ENCODE measurements at places on chromosomes 11 and 22.

GRCh38 chr11:126518071-126518971 lies 162.8 kb downstream of the ST3GAL4 start:
- no peak for DNase-seq

DNA sequence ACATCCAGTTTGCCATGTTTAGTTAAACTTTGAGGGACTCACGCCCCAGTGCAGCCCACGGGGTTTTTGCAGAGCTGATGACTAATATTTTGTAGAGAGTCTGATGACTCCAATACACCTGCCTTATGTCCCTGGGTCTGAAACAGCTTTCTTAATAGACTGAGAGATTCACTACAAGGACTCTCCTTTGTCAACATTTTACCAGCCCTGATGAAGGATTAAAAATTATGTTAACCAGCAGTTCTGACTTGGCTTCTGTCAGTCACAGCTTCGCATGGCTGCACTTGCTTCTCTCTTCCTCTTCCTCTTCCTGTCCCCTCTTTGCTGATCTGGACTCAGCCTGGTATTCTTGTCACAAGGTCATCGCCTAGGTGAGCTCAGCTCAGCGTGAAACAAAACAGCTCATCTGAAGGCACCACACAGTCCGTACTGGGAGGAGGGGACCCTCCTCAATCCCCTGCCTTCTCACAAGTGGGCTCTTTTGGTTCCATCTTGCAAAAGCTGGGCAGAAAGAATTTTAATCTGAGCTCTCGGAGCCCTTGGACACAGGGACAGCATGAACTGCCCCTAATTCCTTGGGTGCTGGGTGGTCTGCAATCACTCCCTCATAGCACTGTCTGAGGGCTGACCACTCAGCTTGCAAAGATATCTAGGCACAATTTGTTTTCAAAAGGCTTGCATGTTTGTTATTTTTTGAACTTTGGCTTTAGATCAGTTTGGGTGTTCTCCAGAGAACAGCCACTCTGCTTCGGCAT lies 38.1 kb upstream of the POU2AF1 start:
- no peak for DNase-seq

DNA sequence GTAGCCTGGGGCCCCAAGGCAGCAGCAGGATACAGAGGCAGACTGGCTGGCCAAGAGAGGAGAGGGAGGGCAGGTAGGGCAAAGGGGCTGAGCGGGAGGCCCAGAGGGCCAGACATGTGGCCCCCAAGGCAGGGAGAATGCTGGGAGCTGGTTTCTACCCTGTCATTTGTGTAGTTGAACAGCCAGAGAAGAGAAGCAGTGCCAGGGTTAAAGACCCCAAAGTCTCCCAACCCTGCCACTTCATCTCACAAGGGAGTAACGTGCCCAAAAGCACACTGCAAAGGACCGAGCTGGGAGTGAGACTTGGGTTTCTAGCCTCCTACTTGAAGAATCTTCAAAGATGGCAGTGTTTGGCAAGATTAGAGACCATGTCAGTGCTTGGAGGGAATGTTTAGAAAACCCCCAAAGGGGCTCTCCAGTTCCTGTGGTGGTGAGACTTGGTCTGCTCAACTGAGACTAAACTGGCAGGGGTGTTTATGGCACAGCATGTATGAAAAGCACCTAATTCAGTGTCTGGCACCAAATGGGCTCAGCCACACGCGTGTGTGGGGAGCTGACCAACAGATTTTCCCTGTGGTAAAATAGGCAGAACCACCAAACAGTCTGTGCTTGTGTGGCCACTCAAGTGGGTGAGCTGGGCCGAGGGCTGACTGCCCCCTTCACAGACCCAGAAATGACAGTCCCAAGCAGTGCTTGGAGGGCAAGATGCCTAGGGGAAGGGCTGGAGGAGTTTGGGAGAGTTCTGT lies 68.2 kb upstream of the CLTCL1 start:
- no peak for DNase-seq

DNA sequence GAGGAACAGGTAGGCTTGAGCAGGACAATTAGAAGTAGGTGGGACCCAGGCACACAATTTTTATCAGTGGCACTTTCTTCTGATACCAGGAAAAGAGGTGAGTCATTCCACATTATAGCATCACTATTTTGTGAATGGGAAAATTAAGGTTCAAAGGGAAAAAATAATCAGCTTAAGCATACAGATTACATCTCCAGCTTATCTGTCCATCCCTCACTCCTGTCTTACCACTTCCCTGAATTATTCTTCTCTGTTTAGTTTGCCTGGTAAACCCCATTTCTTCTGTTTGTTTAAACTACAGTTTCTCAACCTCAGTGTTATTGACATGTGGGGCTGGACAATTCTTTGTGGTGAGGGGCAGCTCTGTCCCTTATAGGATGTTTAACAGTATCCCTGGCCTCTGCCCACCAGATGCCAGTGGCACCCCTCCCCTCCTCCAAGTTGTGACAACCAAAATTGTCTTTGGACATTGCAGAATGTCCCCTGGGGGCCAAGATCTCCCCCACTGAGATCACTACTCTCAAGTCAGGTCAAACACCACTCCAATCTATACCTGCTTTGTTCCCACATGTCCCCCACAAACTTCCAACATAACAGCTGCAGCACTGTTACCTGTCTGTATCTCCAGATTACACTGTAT lies 8.5 kb upstream of the XBP1 start:
- DNase-seq: no peak

DNA sequence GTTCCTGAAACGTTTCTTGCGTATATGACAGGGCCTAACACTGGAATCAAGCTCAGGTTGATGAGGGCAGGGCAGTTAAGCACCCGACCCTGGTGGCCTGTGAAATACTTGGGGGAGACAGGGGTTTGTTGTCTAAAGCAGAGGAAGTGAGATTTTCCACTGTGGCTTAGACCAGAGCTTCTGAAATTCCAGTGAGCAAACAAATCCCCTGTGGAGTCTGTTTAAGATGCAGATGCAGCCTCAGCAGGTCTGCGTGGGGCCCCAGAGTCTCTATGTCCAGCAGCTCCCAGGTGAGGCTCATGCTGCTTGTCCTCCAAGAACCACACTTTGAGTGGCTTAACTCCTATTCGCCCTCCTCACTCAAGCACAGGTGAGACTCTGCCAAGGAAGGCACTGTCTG lies 39.1 kb upstream of the PRAME start:
- no peak for DNase-seq

GRCh38 chr11:107669191-107669740 lies 42.6 kb downstream of the SLN start:
- no peak for DNase-seq

- DNase-seq: no peak
These were observed 13.3 kb downstream of the PARVA start for GRCh38 chr11:12390687-12391110.

DNA sequence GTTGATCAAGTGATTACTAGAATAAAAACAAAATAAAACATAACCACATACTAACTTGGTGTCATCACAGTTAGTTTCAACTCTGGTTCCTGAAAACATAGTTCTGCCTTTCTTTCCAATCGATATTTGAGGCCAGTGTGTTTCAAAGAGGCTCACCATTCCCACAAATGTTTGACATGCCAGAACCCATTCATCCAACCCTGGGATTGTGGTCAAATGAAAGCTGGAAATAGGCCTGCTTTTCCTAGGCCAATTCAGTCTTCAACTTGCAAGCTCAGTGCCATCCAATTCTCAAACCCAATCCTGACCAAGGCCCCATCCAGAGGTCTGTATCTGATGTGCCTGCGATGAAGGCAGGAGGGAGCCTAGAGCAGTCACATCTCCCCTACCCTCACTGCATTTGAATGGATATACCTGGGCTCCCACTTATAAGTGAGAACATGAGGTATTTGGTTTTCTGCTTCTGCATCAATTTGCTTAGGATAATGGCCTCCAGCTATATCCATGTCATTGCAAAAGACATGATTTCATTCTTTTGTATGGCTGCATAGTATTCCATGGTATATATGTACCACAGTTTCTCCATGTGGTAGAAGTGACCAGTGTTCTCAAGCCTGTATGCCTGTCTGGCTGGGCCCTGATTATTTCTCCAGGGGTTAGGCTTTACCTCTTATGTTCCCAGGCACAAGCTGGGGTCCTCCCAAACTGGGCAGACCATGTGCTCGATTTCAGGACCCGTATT lies 143.2 kb downstream of the SWAP70 start:
- no peak for DNase-seq

DNA sequence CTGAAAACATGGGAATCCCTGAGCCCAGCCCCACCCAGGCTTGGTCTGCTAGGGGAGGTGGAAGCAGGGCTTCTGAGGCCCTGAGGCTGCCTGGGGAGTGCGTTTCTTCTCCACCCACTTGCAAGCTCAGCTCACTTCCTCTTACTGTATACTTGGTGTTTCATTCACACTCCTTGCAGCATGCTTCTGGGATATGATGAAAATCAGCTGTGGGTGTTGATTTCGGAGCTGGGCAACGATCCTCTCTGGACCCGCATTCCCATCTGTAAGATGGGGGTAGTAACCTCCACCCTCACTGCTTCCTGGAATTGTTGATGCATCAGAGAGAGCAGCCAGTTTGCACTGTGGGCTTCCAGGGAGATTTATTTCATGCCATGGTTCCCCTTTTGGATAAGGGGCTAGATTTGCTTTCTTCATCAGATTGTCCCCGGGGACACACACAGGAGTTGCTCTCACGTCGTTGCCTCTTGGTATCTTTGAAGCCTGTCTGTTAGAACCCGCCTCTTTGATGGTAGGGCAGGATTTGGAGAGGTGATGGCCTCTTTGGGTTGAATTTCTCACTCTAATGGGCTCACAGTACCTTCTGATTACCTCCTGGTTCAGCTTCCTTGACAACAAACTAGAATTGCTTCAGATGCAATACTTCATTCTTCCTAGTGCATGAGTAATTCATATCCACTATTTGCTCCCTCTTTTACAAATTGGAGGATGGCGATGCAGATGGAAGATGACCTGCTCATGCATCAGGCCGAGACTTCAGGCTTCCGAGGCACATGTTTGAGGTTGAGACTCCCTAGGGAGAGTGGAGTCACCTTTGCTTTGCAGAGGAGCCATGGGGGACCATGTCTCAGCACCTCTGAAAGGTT lies 40.4 kb downstream of the BCR start:
- DNase-seq: no peak

- no peak for DNase-seq
These were observed 13.7 kb downstream of the ETS1 start for GRCh38 chr11:128573638-128574037.

- no peak for DNase-seq
These were observed 43.3 kb downstream of the CCDC83 start for GRCh38 chr11:85898456-85898855.

DNA sequence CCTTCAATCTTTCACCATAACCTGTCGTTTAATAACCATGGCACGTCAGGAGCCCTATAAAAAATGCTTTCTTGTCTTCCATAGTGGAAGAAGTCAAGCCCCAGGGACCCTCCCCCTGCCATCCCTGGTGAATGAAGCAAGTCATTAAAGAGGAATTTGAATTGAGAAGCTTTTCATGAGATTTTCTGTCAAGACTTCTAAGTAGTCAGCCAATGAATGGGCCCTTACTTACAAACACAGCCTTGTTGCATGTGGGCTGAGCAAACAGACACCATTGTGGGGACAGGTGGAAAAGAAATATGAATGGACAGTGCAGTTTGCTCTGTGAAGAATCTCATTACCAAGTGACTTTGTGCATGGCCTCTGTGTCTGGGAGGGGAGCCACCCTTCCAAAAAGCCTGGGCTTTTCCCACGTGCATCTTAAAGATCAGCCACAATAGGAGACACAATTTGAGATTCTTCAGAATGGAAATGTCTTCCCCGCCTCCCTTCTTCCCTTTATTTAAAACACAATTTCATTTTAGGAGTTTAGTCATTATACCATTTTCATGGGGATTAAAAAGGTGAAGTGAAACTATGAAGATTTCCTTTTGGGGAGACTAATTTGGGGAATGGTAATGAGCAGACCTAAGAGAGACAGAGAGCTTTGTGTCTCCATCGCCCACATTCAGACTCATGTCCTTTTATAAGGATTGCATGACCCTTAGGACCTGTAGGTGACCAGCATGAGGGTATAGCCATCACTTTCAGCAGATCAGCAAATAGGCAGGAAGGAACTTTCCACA lies 152.0 kb downstream of the LRRC4C start:
- DNase-seq: no peak

DNA sequence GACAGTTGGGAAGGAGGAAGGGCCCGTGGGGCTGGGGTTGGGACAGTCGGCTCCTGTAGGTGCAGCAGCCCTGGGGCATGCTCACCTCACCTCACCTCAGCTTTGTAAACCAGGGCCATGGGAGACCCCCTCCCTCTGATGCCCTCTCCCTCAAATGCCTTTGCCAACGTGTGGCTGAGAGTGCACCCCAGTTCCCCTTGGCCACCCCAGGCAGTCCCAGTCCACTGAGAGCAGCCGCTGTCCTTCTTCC lies 4.2 kb upstream of the NEAT1 start:
- DNase-seq: no peak

DNA sequence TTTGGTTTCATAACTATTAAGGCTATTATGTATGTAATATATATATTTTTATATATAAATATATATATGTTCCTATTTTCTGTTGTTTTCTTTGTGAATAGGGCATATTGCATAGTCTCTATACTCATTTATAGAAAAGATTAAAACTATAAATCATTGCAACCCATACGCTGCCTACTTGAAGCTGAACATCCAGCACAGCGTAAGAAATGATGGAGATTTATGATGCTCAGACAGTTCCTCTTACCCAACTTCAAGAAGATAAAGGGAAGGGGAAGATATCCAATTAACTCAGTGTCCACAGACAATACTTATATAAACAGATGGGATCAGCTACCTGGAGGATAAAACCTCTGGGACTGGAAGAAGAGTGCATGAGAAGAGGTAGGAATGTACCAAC lies 791.7 kb downstream of the FAM181B start:
- DNase-seq: no peak

DNA sequence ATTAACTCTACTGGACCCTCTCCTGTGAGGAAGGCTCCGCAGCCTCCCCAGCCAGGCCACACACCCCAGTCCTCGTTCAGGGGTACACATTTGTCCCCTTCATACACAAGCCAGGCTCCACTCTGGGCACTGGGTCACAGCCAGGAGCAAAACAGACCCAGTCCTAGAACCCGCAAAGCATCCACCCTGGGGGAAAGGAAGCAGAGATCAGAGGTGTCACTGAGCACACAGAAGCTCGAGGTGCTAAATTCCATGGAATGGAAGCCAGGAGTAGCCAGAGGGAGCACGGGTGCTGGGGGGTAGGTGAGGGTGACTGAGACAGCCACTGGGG lies 43.6 kb upstream of the TH start:
- no peak for DNase-seq

GRCh38 chr22:38974170-38974825 lies 7.8 kb upstream of the APOBEC3B start:
- no peak for DNase-seq

DNA sequence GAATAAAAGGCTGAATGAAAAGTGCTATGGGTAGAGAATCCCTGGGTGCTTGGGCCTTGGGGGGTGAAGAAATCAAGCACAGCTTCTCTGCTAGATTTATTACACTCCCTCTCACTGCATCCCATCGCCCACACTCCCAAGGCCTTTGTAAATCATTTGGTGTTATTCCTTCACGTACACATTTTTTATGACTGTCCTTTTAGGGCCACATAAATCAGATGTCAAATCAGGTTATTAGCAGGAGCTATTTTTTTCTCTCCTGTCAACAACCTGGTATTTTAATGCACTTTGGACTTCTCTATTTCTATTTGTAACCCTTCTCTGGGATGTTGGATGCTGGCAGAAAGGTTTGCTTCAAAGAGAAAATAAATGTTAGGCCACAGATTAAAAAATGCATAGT lies 408.8 kb downstream of the INSC start:
- DNase-seq: no peak

Data from HFF-Myc (cell line).